ENCODE measurements at places on chromosomes 7 and 10. TPM values are rescaled to one million over a fixed set of nuclear protein-coding genes. Genes with fewer than 3 reads are reported as not detected.

EVX1 gene
- total RNA-seq = not detected

NODAL gene
- total RNA-seq = not detected

GALNT17 gene
- total RNA-seq = not detected

ASAH2 gene
- 0.68 TPM for total RNA-seq

VSTM4 gene
- total RNA-seq = not detected

CYP26C1 gene
- under 0.01 TPM for total RNA-seq
